ENCODE measurements at places on chromosomes 3 and 15.
A peak's percentile ranks its signal among the peaks of the same experiment; 100 is the strongest.

DNA sequence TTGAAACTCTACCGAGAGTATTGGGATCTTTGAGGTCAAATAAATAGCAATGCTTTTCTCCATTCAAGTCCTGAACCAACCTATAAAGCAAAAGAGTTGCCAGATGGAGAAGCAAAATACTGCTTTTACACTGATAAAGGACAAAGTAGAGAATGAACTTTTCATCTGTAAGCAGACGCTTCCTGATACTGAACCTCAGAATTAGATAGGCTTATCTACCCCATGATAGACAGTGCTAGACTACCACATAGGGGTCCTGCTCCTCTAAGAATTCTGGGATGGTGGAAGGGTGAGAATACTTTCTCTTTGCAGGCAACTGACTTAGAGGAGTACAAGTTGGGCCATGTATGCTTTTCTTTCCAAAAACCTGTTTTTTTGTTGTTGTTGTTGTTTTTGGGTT is 9.5 kb downstream of the SAXO2 start:
- no peak for DNase-seq

GRCh38 chr15:52351206-52351908 is 55.8 kb upstream of the MYO5C start:
- DNase-seq = no peak

DNA sequence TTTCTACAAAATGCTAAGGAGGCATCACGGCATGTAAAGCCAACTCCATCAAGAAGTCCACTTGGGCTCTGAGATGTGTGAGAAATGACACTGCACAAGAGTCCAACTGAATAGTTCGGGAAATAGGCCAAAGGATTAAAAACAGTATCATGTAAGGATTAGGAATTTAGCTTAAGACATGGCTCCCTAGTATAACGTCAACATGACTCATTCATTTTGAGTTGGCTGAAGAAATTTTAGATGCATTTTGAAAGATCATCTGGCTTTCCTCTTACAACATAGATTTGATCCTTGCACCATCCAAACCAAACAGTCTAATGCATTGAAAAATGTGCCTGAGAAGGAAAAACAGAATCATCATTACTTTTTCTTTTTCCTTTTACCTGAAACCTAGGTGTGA is 109.3 kb upstream of the MME start:
- DNase-seq = no peak

DNA sequence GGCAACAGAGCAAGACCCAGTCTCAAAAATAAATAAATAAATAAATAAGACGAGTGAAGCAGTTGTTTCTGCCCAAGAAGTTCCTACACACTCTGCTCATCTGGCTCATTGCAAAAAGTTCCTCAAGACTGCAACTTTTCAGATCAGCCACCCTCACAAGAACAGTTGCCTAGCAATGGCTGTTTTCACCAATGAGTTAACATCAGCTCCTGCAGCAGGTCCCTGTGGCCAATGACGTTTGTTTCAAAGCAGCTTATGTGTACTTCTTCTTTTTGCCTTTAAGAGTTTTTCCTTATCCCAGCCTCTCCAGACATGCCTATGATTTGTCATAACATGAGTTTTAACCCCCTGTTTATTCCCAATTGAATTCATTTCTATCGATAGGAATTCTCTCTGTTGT is 118.4 kb upstream of the SPRED1 start:
- no peak for DNase-seq

GRCh38 chr3:139263798-139264197 is 80.0 kb upstream of the MRPS22 start:
- DNase-seq = no peak

- no peak for DNase-seq
Observed at GRCh38 chr3:152309535-152310307, 41.0 kb downstream of the MBNL1 start.

- DNase-seq = no peak
Observed at GRCh38 chr3:40096661-40097111, 212.8 kb upstream of the EIF1B start.

GRCh38 chr3:50450209-50450921 is 53.1 kb downstream of the CACNA2D2 start:
- DNase-seq = no peak

DNA sequence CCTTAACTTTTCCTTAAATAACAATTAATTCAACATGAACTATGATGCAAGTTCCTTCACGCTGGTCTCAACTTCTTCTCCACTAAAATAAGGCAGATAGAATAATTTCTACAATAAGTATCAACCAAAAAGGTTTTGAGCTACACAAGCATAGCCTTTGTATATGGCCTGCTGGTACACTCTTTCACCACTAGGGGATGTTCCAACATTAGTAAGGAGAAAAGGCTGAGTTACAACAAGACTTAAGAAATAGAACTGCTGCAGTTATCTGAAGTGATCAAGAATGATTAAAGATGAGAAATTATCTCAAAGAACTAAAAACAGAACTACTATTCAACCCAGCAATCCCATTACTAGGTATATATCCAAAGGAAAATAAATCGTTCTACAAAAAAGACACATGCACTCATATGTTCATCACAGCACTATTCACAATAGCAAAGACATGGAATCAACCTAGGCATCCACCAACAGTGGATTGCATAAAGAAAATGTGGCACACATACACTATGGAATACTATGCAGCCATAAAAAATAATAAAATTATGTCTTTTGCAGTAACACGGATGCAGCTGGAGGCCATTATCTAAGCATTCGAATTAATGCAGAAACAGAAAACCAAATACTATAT is 14.4 kb downstream of the ATP13A3 start:
- DNase-seq = peak; percentile 62

DNA sequence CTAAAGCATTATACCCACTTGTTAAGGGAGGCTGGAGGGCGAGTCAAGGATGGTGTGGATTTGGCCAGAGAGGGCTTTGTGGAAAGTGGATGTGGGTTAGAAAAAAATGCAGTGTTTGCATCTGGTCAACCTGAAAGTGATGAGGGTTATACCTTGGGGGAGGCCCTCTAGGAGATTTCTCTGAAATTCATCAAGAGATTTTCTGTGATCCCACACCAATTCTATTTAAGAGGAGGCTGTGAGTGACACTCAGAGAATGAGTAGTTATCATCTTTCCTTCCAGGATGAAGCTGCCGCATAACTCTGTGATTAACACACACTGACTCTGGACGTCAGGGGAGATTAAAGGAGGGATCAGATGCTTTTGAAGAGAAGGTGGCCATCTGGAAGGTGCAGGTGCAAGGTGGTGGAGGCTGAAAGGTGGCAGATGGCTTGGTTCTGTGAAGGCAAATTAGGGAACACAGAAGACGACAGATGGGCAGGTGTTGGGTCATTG is 54.8 kb downstream of the ANAPC13 start:
- peak; percentile 28 for DNase-seq

- DNase-seq = no peak
Observed at GRCh38 chr3:52202384-52203077, 4.6 kb downstream of the ALAS1 start.

DNA sequence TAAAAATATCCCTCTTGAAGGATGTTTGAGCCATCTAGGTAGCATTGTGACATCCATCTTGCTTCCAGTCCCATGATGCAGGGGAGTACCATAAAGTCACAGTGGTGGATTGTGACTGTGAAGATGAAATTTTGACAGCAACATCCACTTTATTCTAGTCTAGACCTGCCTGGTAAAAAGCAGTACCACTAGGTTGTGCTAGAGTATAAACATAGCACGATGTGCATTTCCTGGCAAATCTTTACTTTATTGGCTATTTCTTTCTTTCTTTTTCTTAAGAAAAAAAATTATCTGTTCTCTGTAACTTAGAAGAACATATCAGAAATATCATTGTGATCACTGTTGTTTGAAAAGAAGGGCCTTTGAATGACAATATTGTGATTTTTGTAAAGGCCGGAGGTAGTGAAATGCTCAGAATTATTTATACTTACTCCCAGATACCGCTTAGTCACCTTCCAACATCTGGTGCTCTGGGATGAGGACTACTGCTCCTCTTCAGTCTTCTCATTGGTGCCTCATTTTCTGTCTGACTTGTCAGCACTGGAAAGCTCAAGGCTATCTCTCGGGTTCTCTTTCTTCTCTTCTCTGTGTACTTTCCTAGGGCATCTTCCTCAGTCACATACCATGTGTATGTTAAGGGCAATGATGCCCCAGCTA is 35.6 kb downstream of the AGBL1 start:
- DNase-seq = no peak

DNA sequence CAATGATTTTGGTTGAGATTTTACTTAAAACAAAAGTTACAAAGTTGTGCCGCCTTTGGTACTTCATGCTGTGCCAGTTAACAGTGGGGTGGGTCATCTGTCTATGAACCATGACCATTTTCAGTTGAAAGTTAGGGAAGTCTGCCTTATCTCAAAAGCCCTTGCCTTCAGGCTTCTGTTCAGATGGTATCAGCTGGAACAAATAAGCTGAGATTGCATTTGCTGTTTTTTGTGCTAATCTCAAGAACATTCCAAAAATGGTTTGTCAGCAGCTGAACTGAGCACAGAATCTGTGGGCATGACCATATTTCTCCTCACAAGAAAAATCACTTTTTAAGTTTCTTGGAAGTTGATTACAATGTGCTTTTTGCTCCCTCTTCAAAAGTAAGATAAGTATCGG is 142.3 kb downstream of the IL5RA start:
- no peak for DNase-seq

DNA sequence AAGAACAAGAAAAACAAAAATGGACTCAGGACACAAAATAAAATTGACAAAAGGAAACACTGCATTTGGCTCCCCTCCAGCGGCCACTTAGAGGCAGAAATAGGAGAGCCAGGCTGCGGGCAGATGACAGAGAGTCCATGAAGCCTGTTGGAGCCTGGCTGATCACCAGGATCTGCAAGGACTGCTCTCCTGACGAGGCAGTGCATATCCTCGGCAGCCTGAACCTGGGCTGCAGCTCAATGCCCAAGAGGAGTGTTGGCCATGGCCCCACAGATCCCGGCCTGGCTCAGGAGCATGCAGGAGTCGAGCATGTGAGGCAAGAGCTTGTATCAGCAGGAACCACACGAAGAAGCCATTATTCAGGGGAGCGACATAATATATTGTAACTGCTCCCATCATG is 199.8 kb downstream of the STT3B start:
- peak; percentile 61 for DNase-seq

GRCh38 chr3:175105066-175105465 is 245.9 kb downstream of the NAALADL2 start:
- DNase-seq = no peak

DNA sequence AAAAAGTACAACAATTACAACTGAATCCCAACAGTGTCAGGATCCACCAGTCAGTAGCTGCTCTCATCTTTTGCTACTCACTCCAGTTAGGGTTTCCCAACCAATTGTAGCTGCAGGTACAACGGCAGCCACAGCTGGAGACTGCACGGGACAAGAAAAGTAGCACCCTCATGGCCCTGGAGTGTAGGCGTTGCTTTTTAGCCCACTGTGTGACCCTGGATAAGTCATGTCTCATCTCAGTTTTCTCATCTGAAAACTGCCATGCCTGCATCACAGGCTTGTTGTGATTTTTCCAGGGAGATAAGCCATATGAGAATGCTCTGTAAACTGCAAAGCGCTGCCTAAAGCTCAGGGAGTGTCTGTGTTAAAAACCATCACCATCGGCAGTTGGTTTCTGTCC is 535.6 kb upstream of the IL12A start:
- DNase-seq = no peak

- DNase-seq = no peak
Observed at GRCh38 chr3:127859730-127860129, 37.4 kb upstream of the MGLL start.

DNA sequence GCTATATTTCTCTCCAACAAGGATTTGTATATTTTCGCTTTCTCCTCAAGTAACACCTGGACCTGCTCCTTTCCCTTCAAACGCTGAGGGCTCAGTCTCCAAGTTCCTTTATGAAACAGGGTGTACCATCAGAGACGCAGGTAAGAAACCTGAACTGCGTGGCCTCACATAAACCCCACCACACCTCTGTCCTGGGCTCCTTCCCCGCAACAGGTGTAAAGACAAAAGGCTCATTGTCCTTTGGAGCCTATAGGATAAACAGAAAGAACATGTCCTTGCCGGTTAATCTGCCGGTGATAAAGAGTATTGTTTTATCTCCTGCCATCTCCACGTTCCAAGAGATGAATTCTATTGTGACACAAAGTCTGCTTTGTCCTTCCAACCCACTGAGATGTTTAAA is 111.8 kb upstream of the ADAMTS9 start:
- no peak for DNase-seq

DNA sequence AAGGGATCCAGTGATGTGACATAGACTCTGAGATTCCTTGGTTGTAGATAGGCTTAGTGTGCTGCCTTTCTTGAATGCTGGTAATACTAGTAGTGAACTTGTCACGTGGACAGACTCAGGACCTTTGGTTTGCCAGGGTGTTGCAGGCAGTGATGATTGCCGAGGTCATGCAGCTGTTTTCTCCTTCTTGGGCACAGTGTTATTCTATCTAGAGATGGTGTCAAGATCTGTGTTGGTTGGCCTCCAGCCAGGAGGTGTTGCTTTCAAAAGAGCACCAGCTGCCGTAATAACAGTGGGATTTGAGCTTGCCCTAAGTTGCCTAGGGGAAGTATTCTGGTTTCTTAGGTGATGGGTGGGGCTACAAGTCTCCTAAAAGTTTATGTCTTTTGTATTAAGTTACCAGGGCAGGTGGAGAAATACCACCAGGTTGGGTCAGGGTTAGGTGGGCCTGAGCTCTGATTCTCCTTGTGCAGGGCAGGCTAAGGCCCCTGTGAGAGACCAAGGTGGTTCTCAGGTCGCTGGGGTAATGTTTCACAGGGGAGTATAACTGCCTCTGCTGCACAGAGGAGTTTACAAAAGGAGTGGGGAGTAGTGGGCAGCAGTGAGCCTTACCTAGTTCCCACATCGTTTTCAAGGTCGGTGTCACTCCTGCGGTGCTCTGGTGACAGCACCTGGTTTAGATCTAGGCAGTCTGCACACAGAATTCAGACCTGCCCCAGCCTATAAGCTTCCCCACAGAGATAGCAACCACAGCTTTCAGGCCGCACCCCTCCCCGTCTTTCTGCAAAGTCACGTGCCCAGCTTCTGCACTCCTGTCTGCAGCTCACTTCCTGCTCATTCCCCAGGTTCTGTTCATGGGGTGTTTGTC is 350.3 kb downstream of the DOCK3 start:
- DNase-seq = peak; percentile 26

GRCh38 chr3:62368705-62369475 is 4.5 kb downstream of the FEZF2 start:
- no peak for DNase-seq

- no peak for DNase-seq
Observed at GRCh38 chr3:159559771-159560170, 428.9 kb upstream of the IL12A start.

GRCh38 chr15:65088643-65089021 is 12.1 kb downstream of the KBTBD13 start:
- DNase-seq = no peak

GRCh38 chr15:39896846-39897245 is 23.2 kb downstream of the GPR176 start:
- no peak for DNase-seq

DNA sequence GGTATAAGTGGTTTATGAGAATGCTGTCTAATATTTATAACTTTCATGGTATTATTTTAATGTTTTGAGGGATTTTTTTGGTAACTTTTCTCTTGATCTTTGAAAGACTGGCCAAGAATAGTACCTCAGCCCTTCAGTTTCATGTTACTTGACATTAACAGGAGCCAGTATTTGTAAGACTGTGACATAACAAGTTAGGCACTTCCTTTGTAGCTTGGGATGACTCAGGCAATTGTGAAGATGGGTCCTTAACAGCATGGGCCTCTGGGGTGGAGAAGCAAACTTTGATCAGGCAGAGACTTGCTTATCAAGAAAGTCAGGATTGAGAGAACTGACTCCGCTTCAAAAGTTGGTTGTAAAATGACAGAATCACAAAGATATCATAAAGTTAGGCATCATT is 9.5 kb downstream of the LRRC49 start:
- DNase-seq = no peak

GRCh38 chr15:59609730-59610712 is 1.6 kb upstream of the GCNT3 start:
- DNase-seq = no peak

- no peak for DNase-seq
Observed at GRCh38 chr3:189305412-189305811, 133.6 kb downstream of the TPRG1 start.

Data from NCI-H1105 (cell line).